CD4-positive, alpha-beta T cell treated with Interleukin-1 beta for 1 hour (primary cell): ENCODE measurements at places on chromosomes 7 and 10.

GRCh38 chr7:94374231-94374630 is 20.5 kb upstream of the COL1A2 start:
- no peak for DNase-seq

DNA sequence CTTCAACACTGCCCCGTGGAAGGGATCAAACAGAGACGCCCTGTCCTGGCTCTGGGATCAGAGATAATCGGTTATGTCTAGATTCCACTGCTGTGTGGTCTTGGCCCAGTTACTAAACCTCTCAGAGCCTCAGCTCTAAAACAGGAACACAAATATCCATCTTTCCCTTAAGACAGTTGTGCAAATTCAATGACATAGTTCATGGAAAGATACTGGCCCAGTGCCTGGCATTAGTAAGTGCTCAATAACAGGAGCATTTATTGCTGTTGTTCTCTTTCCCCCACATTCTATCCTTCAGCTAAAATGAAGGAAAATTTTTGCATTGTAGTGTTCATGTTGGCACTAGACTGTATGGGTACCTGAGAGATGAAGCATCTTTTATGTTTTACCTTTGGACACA is 58.6 kb downstream of the TACC2 start:
- no peak for DNase-seq

GRCh38 chr7:48112401-48113165 is 23.5 kb downstream of the UPP1 start:
- DNase-seq = no peak

GRCh38 chr7:11473807-11474424 is 358.1 kb downstream of the THSD7A start:
- no peak for DNase-seq

- no peak for DNase-seq
These were observed 54.5 kb upstream of the PTPRN2 start for GRCh38 chr7:158642149-158642548.

DNA sequence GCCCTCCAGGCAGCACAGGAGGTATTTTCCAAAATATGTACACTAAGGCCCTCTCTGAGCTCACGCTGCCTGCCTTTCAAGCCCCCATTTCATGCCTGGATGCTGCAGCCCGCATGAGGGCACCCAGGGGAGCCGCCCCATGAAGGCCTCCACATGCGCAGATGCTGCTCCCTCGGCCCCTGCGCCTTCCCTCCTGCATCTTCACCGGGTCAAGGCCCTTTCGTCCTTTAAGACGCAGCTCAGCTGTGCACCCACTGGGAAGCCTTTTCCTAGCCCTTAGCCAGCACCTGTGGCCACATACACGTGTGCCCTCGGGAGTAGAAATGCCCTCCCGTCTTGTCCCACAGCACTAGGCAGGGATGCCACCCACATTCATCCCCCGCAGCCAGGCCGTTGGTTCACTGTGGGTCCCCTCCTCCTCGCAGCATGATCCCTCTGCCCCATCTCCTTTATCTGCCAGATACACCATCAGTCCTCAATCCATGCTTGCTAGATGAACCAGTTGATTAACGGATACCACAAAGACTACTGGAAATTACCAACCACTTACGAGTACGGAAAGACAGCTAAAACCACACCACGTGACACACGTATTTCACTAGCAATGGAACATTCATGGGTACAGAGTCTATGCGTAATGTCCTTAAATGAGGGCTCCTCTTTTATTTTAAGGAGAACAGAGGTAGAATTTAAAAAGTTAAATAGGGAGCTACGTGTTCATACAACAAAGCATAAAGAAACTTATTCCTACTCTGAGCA is 278.0 kb downstream of the TNS3 start:
- no peak for DNase-seq

DNA sequence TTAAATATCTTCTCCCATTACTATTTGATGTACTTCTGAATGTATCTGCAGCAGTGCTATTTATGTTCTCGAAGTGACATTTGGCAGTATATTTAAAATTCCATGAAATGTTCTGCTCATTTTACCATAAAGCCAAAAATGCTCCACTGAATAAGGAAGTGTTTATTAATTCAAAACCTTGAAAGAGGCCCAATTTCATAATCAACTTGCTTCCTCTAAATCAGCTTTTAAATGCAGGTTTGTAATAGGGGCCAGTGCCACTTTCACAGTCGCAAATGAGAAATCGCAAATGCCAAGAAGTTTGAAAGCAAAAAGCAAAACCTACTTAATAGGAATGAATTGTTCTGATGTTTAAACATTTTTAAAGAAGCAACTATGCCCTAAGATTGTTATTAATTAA is 11.4 kb downstream of the NHLRC2 start:
- DNase-seq = no peak

DNA sequence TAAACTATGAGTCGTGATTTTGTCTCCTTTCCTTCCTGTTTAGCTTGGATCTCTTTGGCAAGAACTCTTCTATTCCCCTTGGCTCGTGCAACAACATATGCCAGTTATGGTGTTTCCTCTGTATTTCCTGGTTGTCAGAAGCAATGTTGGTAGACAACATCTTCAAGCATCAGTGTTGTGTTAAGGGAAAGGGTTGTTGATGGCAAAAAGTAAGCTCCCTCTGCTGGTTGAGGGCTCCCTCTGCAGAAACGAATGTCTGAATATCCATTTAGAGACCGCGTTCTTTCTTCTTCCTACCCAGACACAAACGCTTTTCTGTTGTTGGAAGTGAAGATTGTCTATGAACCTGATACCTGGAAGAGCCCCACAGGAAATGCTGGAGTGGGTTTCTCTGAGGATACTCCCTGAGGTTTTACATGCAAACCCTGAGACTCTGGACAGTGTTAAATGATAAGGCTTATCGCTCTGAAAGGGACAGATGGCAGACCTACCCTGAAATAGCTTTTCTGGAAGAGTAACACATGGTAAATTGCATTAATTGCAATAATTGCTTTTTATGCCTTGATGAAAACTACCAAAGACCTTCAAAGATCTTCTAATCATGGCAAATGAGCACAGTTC is 23.5 kb upstream of the C1QL3 start:
- no peak for DNase-seq

- DNase-seq = no peak
These were observed 195.5 kb upstream of the CCDC6 start for GRCh38 chr10:60101821-60102220.

DNA sequence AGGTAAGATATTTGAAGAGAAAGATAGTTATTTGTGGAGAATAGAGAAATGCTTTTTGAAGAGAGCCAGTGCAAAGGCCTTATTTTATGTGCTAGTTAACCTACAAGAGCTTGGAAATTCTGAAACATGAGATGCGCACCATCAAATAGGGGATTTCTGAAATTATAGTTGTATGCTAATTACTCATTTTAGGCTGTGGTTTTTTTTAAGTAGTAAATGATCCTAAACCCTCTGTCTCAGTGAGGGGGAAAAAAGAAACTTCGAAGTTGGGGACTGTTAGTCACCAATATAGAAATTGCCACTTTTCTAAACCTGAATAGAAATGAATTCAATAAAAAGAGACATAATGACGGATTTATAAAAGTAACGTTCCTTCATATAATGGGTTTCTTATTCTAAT is 119.3 kb upstream of the MDFIC start:
- DNase-seq = no peak

DNA sequence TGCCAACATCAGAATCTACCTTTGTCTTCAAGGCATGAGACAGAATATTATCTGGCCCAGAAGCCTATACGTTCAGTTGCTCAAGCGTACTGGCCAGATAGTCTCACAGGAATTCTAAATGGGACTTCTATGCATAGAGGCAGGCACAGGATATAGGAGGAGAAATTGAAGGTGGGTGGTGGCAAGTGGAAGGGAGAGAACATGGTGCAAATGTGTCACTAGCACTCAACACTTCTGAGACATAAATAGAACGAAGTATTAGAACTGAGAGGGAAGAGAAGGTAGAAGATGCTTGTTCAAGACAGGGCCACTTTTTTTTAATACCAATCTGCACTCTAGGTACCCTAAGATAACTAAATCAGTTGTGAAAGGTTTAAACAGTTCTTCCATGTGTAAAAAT is 85.8 kb downstream of the TFPI2 start:
- no peak for DNase-seq

- no peak for DNase-seq
These were observed 202.8 kb downstream of the BAMBI start for GRCh38 chr10:28879875-28880682.

- no peak for DNase-seq
These were observed 144.4 kb downstream of the KCND2 start for GRCh38 chr7:120417244-120417979.

GRCh38 chr10:25633542-25633941 is 300.5 kb upstream of the MYO3A start:
- DNase-seq = no peak

DNA sequence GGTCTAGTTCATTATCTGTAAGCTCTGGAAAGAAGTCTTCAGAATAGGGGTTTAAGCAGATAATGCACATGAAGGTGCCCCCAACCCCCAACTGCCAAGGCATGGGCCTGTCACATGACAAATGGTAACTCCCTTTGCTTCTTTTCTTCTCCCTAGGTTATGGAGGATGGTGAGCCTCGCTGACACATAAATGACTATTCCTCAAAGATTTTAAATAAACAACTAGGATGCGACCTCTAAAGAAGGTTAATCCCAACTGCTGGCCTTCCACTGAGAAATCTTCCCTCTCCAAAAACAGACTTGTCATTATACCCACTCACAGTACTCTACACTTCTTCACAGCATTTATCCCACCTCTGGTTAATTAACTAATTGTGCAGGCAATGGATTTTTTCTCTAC is 75.7 kb upstream of the FAM133B start:
- no peak for DNase-seq

DNA sequence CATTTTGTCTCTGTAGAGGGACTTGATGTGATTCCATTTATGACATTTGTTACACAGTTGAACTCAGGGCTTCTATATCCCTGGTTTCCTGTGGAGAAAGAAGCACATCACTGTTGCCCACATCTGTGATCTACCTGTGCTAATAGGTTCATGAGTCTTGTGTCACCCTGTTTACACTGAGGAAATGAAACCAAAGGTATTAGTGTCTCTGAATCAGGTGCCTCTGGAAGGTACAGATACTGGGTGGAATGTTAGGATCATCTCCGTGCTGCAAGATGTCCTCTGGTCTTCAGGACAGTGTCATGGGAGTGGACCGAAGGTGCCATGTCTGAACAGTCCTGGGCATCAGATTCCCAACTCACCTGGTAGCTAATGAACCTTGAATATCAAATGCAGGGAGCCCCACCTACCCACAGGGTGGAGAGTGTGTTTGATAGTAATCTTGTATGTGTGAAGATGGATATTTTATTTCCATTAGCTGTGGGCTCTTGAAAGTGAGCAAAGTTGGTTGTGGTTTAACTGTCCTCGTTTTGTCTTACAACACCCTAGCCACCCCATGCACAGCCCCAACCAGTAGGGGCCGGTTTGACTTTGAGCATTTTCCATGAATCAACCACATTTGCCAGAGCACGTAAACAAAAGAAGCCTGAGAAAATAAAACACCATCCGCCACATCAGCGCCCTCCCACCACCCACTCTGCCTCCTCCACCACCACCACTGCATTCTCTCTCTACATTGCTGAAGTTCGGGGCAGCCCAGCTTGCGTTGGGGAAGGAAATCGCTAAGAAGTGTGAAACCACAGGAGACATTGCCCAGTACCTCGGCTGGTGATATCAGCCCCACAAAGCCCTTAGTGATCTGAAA is 40.7 kb downstream of the TARP start:
- DNase-seq = peak; percentile 83

- no peak for DNase-seq
These were observed 7.9 kb upstream of the ATE1 start for GRCh38 chr10:121935702-121936101.

- DNase-seq = no peak
These were observed 9.6 kb downstream of the NANOS1 start for GRCh38 chr10:119039161-119039560.

- no peak for DNase-seq
These were observed 11.5 kb upstream of the MACC1 start for GRCh38 chr7:20228654-20229053.

DNA sequence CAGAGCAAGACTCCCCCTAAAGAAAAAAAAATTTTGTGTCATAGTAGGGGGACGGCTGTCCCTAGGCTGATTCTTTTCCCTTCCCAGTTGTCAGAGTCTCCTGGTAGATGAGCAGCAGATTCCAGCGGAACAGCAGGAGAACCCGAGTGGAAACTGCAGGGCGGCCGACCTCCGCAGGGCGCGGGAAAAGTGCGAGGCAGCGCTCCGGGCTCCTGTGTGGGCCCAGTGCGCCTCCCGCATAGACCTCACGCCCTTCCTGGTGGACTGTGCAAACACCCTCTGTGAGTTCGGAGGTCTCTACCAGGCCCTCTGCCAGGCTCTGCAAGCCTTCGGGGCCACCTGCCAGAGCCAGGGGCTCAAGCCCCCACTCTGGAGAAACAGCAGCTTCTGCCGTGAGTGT is 46.0 kb downstream of the ZAN start:
- no peak for DNase-seq

- no peak for DNase-seq
These were observed 59.1 kb downstream of the CXCL12 start for GRCh38 chr10:44325596-44326307.

GRCh38 chr10:1130226-1130625 is 74.0 kb downstream of the WDR37 start:
- DNase-seq = no peak

DNA sequence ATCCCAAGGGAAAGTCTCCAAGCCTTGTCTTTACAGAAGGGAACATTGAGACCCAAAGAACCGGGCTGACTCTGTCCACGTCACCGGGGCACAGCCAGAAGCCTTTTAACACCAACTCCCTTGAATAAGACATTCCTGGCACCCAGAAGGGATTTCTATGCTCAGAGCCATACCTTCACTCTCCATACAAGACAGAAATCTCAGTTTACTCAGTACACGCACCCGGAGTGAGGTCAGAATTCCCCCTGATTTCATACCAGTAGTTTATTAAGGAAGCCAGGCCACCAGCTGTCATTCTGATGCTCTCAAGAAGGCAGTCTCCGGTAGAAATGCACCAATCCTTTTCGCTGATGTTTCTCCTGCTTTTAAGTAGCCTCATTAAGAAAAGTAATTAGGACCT is 134.2 kb upstream of the KCNMA1 start:
- DNase-seq = no peak

DNA sequence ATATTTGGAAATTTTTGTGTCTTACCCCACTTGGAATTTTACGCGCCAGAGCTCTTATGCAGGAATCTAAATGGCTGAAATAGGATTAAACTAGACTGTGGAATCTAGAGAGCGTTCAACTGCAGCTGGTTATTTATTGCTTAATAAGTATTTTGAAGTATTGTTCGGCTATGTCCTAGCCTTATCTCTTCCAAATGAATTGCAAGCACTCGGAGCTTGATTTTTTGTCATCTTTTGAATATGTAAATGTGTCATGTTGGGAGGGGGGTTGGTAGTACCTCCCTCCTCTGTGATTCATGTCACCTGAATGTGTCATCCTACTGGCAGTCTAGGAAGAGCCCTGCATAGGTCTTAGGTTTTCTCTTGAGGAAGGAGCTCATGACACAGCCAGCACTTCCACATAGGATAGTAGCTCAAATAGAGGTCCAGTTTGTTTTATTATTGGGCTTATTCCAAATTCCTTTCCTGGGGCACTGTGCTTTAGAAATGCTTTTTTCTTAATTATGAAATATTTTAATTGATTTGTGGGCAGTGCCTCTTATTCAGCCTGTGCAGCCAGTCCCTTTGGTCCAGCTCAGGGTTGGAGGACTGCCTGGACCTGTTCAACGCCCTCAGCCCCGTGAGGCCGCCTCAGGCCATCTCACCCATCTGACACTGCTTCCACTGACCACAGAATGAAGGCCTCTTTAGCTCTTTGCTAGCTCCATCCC is 22.5 kb upstream of the TRIL start:
- no peak for DNase-seq
